B cell (primary cell): ENCODE measurements at places on chromosomes 4 and X. TPM values are rescaled to one million over a fixed set of nuclear protein-coding genes. Genes with fewer than 3 reads are reported as not detected.

Gene GABRA4
- not detected in 2 replicates for total RNA-seq

Gene EDNRA
- total RNA-seq: not detected in 2 replicates

Gene SPANXC
- not detected in 2 replicates for total RNA-seq

Gene SLC2A9
- total RNA-seq: 0.63 and 2.1 TPM in 2 replicates

Gene COL4A5
- not detected in 2 replicates for total RNA-seq

Gene CNGA2
- total RNA-seq: not detected in 2 replicates

Gene SLC9B1
- total RNA-seq: 1.9 and 2.1 TPM in 2 replicates

Gene NLGN3
- 1.0 and 1.3 TPM in 2 replicates for total RNA-seq

Gene IL2RG
- 276 and 297 TPM in 2 replicates for total RNA-seq

Gene SMIM31
- not detected in 2 replicates for total RNA-seq

Gene CLCN5
- total RNA-seq: 3.6 and 6.3 TPM in 2 replicates

Gene TSPAN7
- total RNA-seq: 0.32 TPM in 1 of 2 replicates, not detected in the other

Gene CRMP1
- total RNA-seq: 0.10 TPM in 1 of 2 replicates, not detected in the other

Gene SULT1B1
- 0.10 and 0.12 TPM in 2 replicates for total RNA-seq

Gene EOLA2
- total RNA-seq: 37.7 and 42.0 TPM in 2 replicates

Gene GPRASP2
- 0.59 and 0.63 TPM in 2 replicates for total RNA-seq

Gene CSAG3
- not detected in 2 replicates for total RNA-seq

Gene CFAP299
- total RNA-seq: not detected in 2 replicates

Gene NUP62CL
- 3.2 and 3.3 TPM in 2 replicates for total RNA-seq

Gene HAUS3
- total RNA-seq: 24.2 and 26.5 TPM in 2 replicates

Gene C1QTNF7
- not detected in 2 replicates for total RNA-seq

Gene DGKK
- total RNA-seq: not detected in 2 replicates

Gene RNF150
- total RNA-seq: not detected in 2 replicates

Gene IL13RA1
- total RNA-seq: 36.1 and 36.7 TPM in 2 replicates

Gene CXCR3
- total RNA-seq: 6.9 and 8.0 TPM in 2 replicates

Gene ADGRG4
- total RNA-seq: not detected in 2 replicates

Gene ARL9
- 0.17 and 0.27 TPM in 2 replicates for total RNA-seq

Gene OTUD6A
- not detected in 2 replicates for total RNA-seq

Gene SYP
- 1.2 TPM in 2 replicates for total RNA-seq

Gene GYPA
- total RNA-seq: not detected in 2 replicates

Gene TLR2
- 5.0 and 5.4 TPM in 2 replicates for total RNA-seq

Gene ACE2
- total RNA-seq: not detected in 2 replicates

Gene ZIC3
- not detected in 2 replicates for total RNA-seq

Gene DCAF4L1
- 0.19 and 0.20 TPM in 2 replicates for total RNA-seq

Gene BTK
- total RNA-seq: 235 and 243 TPM in 2 replicates

Gene MAGEA10
- total RNA-seq: not detected in 2 replicates

Gene F11
- total RNA-seq: not detected in 2 replicates

Gene ADGRL3
- total RNA-seq: not detected in 2 replicates

Gene ARR3
- not detected in 2 replicates for total RNA-seq

Gene SRD5A3
- total RNA-seq: 3.6 and 4.0 TPM in 2 replicates

Gene CENPVL2
- not detected in 2 replicates for total RNA-seq

Gene SPANXB1
- not detected in 2 replicates for total RNA-seq

Gene MND1
- total RNA-seq: not detected in 2 replicates

Gene SLC10A4
- 0.25 and 0.49 TPM in 2 replicates for total RNA-seq

Gene IL3RA
- total RNA-seq: 1.6 and 2.8 TPM in 2 replicates

Gene STAP1
- 62.3 and 63.0 TPM in 2 replicates for total RNA-seq

Gene MTTP
- total RNA-seq: 0.44 TPM in 1 of 2 replicates, not detected in the other

Gene MGAT4D
- total RNA-seq: not detected in 2 replicates

Gene GABRG1
- not detected in 2 replicates for total RNA-seq

Gene CYP2U1
- 16.3 and 17.6 TPM in 2 replicates for total RNA-seq

Gene GAGE1
- not detected in 2 replicates for total RNA-seq

Gene CFP
- 0.59 and 2.0 TPM in 2 replicates for total RNA-seq
